CD4-positive, alpha-beta T cell treated with Interleukin-6 at 100 ng/mL for 8 hours (primary cell): ENCODE measurements at places on chromosomes 13 and 19.

GRCh38 chr19:5687360-5688198 lies 2.5 kb upstream of the RPL36 start:
- DNase-seq: no peak

- no peak for DNase-seq
These were observed 163.6 kb downstream of the SPRY2 start for GRCh38 chr13:80177327-80177726.

GRCh38 chr19:31261603-31262212 lies 87.5 kb downstream of the TSHZ3 start:
- no peak for DNase-seq

DNA sequence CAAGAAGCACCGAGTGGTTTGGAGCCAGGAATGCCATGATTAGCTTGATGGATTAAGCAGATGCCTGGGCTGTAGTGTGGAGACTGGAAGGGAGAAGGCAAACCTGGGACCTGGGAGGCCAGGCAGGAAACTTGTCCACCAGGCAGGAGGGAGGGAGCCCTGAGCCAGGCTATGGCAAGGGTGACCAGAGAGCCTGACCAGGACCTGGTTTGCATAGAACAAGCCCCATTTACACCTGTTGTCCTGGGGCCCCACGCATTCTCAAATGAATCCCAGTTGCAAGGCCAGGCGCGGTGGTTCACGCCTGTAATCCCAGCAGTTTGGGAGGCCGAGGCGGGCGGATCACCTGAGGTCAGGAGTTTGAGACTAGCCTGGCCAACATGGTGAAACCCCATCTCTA lies 50.2 kb upstream of the LATS2 start:
- no peak for DNase-seq

- no peak for DNase-seq
These were observed 467.2 kb downstream of the ITGBL1 start for GRCh38 chr13:101919541-101920181.

DNA sequence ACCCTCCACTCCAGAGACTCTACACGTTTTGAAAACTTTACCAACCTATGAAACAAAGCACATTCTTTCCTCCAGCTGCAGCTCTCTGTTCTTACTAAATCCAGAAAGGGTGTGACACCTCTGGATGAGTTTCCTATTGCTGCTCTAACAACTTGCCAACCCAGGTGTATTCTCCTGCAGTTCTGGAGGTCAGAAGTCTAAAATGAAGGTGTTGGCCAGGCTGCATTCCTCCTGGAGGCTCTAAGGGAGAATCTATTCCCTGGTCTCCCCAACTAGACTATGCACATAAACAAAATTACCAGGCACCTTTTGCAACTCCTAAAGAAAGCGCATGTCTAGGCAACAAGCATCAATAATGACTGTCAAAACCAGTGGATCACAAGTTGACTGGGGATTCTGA lies 128.8 kb downstream of the NUFIP1 start:
- no peak for DNase-seq
